ENCODE measurements at places on chromosomes 16 and 17. TPM values are rescaled to one million over a fixed set of nuclear protein-coding genes. Genes with fewer than 3 reads are reported as not detected.

Gene CACNG1
- not detected for total RNA-seq

Gene SHCBP1
- 50.5 TPM for total RNA-seq

Gene ITGA3
- total RNA-seq, result 17.6 TPM

Gene SLC38A8
- not detected for total RNA-seq

Gene PRSS22
- 0.24 TPM for total RNA-seq

Gene PDILT
- not detected for total RNA-seq

Gene MYL4
- not detected for total RNA-seq

Gene TBX4
- not detected for total RNA-seq

Gene STH
- not detected for total RNA-seq

Gene KRTAP17-1
- not detected for total RNA-seq

Gene SSTR5
- total RNA-seq, result not detected

Gene KCNJ12
- total RNA-seq, result not detected

Gene USH1G
- not detected for total RNA-seq

Gene SPECC1
- 15.4 TPM for total RNA-seq

Gene MYH2
- total RNA-seq, result not detected

Gene HASPIN
- 22.7 TPM for total RNA-seq

Gene SLFN14
- not detected for total RNA-seq

Gene CD300E
- not detected for total RNA-seq

Gene CDH13
- not detected for total RNA-seq

Gene NKIRAS2
- 15.6 TPM for total RNA-seq

Gene SYCE1L
- total RNA-seq, result 3.9 TPM

Gene XAF1
- 26.8 TPM for total RNA-seq

Gene ZNF19
- 2.7 TPM for total RNA-seq

Gene OTOA
- not detected for total RNA-seq

Gene CHRNE
- 0.56 TPM for total RNA-seq

Gene UBE2I
- 249 TPM for total RNA-seq

Gene GPR142
- total RNA-seq, result not detected

Gene ZNF597
- 1.6 TPM for total RNA-seq

Gene KRT12
- not detected for total RNA-seq

Gene HSD17B1
- total RNA-seq, result 0.44 TPM

Gene ASGR2
- not detected for total RNA-seq

Gene SHISA6
- not detected for total RNA-seq

Gene ZNF213
- total RNA-seq, result 9.0 TPM

Gene PCTP
- total RNA-seq, result 9.3 TPM

Gene ZNHIT3
- total RNA-seq, result 45.2 TPM

Gene DHRS7C
- not detected for total RNA-seq

Gene FSCN2
- 0.33 TPM for total RNA-seq

Gene KIF2B
- total RNA-seq, result not detected

Gene TTYH2
- 7.6 TPM for total RNA-seq

Gene CYGB
- total RNA-seq, result not detected

Gene CDIP1
- total RNA-seq, result 25.7 TPM

Gene NUPR1
- not detected for total RNA-seq

Gene MT1G
- total RNA-seq, result 5.0 TPM

Gene MFAP4
- total RNA-seq, result not detected

Gene SCIMP
- total RNA-seq, result not detected

Gene CHST6
- not detected for total RNA-seq

Gene ECI1
- total RNA-seq, result 52.5 TPM

Gene EFCAB13
- total RNA-seq, result 4.6 TPM

Gene OR3A3
- total RNA-seq, result not detected

Gene E2F4
- 91.6 TPM for total RNA-seq

Gene MYCBPAP
- total RNA-seq, result 8.5 TPM

Gene TEKT5
- total RNA-seq, result 0.15 TPM

Gene PSMD3
- 120 TPM for total RNA-seq

Measured in activated CD4-positive, alpha-beta memory T cell treated with anti-CD3 and anti-CD28 coated beads for 36 hours (primary cell).